AG09309 (cell line): ENCODE measurements at places on chromosomes 12 and 14.

GRCh38 chr14:50085570-50086320 is 30.6 kb downstream of the VCPKMT start:
- DNase-seq, result peak; percentile 33

- DNase-seq, result no peak
These were observed 5.0 kb upstream of the NEDD1 start for GRCh38 chr12:96902076-96902475.

- no peak for DNase-seq
These were observed 105.4 kb downstream of the HMGA2 start for GRCh38 chr12:65929641-65930040.

GRCh38 chr14:100069161-100069800 is 4.1 kb downstream of the EVL start:
- DNase-seq, result no peak

DNA sequence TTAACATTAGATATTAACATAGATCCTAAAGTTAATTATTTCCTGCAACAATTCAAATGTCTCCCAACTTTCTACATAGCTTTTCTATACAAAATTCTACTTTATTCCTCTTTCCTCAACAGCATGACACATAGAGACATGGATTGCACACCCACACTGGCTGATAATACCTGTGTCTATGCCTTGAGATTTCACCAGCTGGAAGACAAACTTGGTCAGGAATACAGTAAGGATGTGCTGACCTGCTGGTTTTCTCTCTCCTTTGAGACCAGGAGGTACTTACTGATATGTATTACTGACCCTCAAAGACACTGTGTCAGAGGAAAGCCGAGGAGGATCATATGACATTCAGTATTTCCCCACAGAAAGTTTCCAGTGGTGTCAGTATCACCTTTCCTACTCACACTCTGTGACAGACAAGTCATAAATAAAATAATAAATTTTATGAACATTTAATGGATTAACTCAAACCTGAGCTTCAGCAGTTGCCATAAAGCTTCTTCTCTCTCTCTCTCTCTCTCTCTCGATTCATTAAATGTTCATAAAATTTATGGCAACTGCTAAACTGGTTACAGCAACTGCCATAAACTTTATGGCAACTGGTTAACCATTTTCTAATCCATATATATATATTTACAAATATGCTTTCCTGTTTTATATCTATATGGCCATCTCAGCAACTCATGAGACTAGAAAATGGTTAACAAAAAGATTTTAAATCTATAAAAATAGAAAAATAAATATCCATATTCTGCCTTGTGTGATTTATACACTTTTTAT is 22.7 kb downstream of the EIF2S3B start:
- DNase-seq, result no peak

GRCh38 chr12:13811061-13811460 is 170.3 kb downstream of the GRIN2B start:
- no peak for DNase-seq

GRCh38 chr14:20409226-20409625 is 4.1 kb downstream of the TEP1 start:
- DNase-seq, result no peak

GRCh38 chr14:93744876-93745275 is 43.4 kb downstream of the PRIMA1 start:
- no peak for DNase-seq
